ENCODE measurements at places on chromosomes 11 and 22. TPM values are rescaled to one million over a fixed set of nuclear protein-coding genes. Genes with fewer than 3 reads are reported as not detected.
A peak's percentile ranks its signal among the peaks of the same experiment; 100 is the strongest.

Gene CYP2R1
- total RNA-seq: 16.5 TPM

Gene PHF21B
- total RNA-seq: not detected

- DNase-seq: no peak
These were observed 134.0 kb downstream of the NTM start for GRCh38 chr11:131504199-131504949.

DNA sequence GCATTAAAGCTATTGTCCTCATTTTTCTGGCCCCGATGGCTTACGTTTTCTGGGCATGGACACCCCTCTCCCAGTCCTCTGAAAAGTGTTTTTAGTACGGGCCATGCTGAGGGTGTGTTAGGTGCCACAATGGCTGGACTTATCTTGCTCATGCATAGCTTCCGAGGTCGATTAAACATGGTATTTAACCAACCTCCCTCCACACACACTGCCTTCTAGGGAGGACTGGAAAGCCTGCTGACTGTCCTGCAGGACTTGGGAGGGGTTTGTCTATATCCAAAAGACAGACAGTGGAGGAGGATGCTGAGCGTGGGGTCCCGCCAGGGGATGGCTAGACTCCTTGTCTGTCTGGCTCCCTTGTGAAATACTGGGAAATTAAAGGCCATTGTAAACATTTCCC lies 95.3 kb downstream of the FBXO7 start:
- no peak for DNase-seq

- DNase-seq: peak; percentile 41
These were observed 1.1 kb upstream of the CD6 start for GRCh38 chr11:60970369-60970774.

Gene ESRRA
- total RNA-seq: 39.3 TPM
